ENCODE measurements at places on chromosomes 4 and X.

- DNase-seq: no peak
Measured at GRCh38 chrX:46340696-46341095, 204.5 kb downstream of the ZNF674 start.

- no peak for DNase-seq
Measured at GRCh38 chr4:6217716-6218381, 17.5 kb upstream of the JAKMIP1 start.

DNA sequence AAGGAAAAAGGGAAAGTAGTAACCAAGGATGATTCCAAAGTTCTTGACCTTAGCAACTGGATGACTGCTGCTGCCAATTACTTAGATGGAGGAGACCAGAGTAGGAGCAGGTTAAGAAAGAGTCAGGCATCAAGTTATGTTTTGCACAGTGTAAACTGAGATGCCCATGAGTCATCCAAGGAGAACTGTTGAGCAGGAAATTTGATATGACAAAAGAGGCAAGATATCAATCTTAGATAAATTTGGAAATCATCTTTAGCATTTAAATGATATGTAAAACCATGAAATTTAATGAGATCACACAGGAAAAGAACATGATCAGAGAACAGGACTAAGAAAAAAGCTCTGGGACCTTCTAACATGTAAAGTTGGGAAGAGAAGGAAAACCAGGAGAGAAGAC, 361.3 kb downstream of the OPHN1 start:
- no peak for DNase-seq

DNA sequence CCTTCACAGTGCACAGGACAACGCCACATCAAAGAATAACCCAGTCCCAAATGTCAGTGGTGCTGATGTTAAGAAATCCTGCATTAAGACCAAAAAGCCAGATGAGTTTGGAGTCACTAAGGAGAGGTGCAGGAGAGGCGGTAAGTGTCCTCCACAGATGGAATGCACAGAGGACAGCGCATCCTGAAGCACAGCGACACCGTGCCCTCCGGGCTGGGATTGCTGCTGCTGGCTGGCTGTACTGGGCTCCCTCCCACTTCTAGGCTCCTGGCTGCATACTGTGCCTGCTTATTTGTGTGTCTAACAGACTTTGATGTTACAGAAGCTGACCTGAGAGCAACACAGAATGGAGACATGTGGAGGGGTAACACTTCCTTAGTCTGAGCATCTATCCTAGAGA, 325.6 kb upstream of the BOD1L1 start:
- DNase-seq: no peak

DNA sequence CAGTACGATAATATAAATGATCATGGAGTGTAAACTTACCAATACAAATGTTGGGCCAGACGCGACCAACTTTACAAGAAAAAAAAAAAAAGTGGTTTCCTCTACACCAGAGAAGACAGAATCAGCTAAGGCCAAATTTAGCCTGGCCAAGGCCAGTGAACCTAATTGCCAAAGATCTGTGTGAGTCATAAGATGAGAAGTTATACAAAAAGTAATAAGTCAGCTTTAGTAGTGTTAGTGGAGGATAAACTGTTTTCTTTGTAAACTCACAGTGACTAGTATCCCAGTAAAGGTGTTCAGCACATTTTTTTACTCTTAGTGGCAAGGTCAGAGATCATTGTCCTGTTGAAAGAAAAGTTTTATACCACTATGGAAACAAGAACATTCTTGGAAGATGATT, 531.4 kb upstream of the TECRL start:
- peak; percentile 70 for DNase-seq

DNA sequence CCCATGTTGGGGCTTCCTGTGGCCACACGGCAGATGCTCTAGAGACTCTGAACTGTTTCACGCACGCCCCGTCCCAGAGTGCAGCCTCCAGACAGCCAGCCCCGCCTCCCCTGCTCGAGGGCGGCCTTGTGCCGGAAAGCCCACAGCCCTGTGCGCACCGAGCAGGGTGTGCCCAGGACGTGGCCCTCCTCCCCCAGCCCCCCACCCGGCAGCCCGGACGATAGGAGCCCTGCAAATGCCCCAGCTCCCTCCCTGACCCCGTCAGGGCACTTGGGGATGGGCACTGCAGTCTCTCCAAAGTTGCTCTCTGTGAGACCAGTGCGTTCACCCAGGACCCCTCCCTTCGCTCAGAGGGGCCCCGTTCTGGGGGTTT, 37.3 kb downstream of the ADRA2C start:
- no peak for DNase-seq

- peak; percentile 48 for DNase-seq
Measured at GRCh38 chr4:110005461-110006056, 92.9 kb downstream of the EGF start.

GRCh38 chr4:55216863-55217635, 91.7 kb upstream of the KDR start:
- DNase-seq: no peak

- peak; percentile 52 for DNase-seq
Measured at GRCh38 chrX:20383477-20383876, 116.8 kb upstream of the RPS6KA3 start.

GRCh38 chr4:128310266-128310697, 22.7 kb upstream of the PGRMC2 start:
- DNase-seq: peak; percentile 70

GRCh38 chr4:14902342-14902741, 99.9 kb upstream of the CPEB2 start:
- no peak for DNase-seq

DNA sequence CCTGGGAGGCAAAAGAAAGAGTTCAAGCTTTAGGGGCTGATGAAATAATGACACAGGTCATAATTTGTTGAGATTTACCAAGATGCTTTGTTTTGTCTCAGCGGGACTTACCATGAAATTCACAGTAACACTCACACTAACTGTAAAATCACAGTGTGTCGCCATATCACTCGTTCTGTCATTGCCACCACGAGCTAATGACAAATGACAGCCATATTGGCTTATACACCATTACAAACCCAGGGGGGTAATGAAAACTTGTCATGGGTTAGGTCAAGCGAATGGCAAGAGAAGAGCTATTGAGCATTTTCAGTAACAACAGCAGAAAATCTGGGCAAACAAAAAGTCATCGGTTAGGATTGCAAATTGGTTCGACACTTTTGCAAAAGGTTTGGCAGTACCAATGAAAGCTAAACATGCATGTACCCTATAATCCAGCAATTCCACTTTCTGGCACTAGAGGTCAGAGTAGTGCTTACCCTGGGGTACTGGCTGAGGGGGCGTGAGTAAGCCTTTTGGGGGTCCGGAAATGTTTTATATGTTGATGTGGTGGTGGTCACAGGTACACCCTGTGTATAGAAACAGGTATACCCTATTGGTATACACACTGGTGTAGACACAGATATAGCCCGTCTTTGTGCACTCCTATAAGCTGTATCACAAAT, 83.9 kb upstream of the RAI2 start:
- DNase-seq: peak; percentile 3

GRCh38 chr4:147791865-147792264, 60.0 kb downstream of the ARHGAP10 start:
- DNase-seq: no peak
